Cardiac muscle cell (in vitro differentiated cells and primary cell): ENCODE measurements at places on chromosomes 2 and 18. TPM values are rescaled to one million over a fixed set of nuclear protein-coding genes. Genes with fewer than 3 reads are reported as not detected.

DNA sequence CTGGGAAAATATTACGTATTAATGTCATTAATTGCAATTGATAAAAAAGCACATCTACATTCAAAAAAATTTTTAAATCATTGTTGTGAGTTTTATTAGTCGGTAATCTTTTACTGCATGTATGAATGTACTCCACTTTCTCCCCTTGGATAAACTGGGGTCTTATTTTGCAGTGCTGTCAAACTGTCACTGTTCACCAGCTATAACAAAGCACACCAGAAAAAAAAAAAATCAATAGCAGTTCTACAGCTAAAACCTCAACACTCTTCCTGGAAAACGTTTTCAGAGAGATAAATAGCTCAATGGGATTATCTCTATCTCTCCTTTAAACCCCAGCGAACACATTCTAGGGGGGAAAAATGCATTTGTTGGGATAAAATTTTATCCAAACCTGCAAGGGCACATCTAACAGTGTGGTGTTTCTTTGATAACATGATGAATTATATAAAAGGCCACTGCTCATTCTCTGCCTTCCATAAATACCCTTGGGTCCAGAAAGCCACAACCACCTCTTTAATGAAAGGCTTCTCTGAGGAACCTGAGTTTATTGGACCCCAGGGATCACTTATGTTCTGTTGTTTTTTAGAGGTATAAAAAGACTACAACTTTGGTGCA is 219.9 kb downstream of the CDH20 start:
- no peak for DNase-seq

GRCh38 chr2:196544906-196545433 is 94.5 kb upstream of the CCDC150 start:
- DNase-seq = no peak

The AQP12A gene
- total RNA-seq = not detected in 2 replicates

DNA sequence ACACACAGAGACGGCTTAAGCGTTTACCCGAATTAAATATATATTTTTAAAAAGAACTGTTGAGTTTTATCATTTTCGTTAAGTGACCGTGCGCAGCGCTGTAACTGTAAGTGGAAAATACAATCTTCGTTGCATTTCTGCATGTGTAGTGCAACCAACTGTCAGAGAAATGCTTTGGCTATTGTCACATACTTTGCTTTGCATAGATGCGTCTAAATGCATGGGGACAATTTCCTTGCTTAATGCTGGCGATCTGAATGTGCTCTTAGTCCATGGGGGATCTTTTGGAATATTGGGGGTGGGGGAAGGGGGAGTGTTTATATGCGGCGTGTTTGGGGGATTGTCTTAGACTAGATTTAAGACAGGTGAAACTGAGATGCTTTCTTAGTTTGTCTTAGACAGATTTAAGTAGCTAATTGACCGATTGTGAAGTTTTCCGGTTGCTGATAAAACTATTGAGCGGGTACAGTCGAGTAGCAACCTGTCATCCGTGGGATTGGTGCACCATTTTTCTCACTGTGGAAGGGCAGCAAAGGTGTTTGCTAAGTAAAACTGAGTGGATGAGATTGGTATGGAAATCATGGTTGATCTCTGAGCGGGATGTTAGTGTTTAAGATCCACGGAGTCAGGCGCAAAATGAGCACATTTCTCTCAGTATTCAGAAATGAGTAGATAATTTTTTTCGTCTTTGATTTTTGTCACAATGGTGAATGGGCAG is 476 bp downstream of the VSNL1 start:
- DNase-seq = no peak

DNA sequence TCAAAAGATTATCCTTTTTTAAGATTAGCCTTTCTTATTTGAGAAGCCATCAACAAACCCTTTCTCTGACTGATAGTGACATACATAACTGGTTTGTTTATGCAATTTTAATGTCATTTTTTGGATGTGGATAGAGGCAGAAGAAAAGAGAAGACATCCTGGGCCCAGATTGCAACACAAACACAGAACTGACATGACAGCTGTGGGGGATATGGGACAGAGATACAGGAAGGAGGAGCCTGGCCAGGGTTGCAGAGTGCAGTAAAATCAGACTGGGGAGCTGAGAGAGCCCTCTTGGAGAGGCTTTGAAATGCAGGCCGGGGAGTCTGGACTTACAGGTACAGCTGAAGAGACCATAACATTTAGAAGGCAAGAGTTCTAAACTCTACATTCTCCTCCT is 65.1 kb downstream of the SIGLEC15 start:
- DNase-seq = peak; percentile 6

GRCh38 chr2:2182551-2183071 is 148.5 kb downstream of the MYT1L start:
- DNase-seq = no peak

The EN1 gene
- total RNA-seq = not detected in 2 replicates
